ENCODE measurements at places on chromosomes 7 and 10. TPM values are rescaled to one million over a fixed set of nuclear protein-coding genes. Genes with fewer than 3 reads are reported as not detected.

Gene SGPL1
- total RNA-seq: 26.0 TPM

Gene PSMG3
- 14.2 TPM for total RNA-seq

Gene MLXIPL
- total RNA-seq: 0.39 TPM

Gene KLF14
- total RNA-seq: not detected

Gene MSMB
- total RNA-seq: not detected

Gene AOAH
- total RNA-seq: not detected

Data from smooth muscle cell of the pulmonary artery (primary cell).